NCI-H1092 treated with DMSO at 0.1 percent for 48 hours (cell line): ENCODE measurements at places on chromosomes 5 and 9.

DNA sequence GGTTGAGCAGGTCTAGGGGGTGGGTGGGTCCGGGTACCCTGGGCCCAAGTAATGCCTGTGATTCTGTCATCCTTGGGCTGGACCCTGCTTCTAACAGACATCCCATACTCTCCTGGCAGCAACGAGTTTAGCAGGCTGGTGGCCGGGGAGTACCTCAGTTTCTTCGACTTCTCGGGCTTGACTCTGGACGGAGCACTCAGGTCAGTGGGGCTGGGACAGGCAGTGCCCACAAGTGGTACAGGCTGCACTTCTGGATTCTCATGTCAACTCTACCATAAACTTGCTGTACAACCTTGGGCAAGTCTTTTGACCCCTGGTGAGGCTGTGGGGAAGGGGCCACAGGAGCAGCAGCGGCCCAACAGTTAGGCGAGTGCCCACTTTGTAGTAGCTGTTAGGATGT lies 21.8 kb downstream of the PSD2 start:
- DNase-seq: no peak

- DNase-seq: peak; percentile 86
Measured at GRCh38 chr9:35489313-35490154, at the start of gene RUSC2. Gene RUSC2, plus strand, starts transcription at chr9:35490111. Its CDS starts 56,411 bp downstream, at chr9:35546522.

GRCh38 chr9:132042324-132042723 lies 37.3 kb downstream of the MED27 start:
- no peak for DNase-seq

- DNase-seq: no peak
Measured at GRCh38 chr5:22892441-22892840, 39.3 kb upstream of the CDH12 start.

DNA sequence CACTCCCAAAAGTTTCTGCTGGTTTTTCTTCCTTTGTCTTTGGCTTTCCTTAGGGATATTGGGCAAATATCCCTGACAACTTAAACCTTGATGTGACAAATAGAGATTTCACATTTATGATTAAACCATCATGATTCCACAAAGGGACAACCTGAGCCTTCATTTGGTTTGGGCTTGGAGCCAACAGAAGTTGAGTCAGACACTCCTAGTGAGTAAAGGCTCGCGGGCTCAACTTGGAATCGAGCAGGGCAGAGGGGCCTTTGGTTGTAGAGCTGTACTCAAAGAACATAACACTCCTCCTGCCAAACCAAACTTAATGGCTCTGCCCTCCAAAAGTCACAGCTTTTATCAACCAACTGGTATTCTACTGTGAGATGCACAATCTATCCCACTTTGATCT lies 290.2 kb upstream of the MAP3K1 start:
- DNase-seq: no peak

DNA sequence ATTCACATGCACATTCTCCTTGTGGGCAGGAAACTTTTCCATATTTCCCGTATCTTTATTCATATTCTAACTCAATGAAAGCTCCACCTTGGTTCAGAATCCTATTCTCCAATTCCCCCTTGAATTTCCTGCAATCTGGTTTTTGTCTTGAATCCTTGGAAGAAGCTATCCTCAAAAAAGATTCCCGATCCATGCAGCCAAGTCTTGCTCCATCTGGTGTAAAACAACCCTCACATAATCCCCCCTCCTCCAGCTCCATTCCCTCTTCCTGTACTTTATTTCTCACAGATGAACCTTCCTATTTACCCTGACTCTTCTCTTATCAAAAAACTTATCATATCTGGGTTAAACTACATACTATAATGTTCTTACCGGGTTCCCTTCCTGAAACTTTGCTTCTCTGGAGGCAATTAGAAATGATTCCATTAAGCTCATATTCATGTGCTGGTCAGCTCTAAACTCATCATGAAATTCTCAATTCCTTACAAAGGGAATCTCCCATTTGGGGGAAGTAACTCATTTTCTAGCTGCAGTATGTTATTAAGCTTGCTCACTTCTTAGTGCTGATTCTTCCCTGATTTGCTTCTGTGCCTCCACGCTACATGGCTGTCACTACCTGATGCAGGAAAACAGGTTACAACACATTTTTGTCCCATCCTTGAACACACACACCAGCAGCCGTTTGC lies 81.7 kb downstream of the GNAQ start:
- no peak for DNase-seq

DNA sequence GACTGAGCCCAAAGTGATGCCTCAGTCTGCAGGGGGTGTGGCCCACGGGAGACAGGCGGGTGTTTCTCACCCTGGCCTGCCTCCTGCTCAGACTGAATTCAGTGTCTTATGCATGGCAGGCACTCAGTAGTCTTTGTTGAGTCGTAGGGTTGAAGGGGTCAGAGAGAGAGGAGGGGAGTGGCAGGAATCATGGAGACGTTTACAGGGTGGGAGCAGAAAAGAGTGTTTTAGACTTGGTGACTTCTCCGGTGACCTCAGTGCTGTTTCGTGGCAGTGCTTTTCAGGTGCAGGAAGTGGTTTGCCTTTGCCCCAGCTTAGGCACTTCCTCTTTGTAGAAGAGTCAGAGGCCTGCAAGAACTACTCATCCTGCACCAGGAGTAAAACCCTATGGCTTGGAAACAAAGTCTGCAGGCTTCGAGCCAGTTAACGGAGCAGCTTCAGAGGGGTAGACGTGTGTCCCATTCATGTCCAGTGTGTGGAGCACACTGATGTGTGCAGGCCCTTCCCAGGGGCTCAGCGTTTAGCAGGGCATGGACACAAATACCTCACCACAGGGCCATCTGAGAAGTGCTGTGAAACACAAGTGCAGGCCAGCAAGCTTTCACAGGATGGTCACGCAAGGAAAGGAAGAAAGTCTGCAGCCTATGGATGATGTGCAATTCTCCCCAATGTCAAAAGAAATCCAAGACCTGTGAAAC lies 24.5 kb upstream of the SEMA4D start:
- DNase-seq: no peak

DNA sequence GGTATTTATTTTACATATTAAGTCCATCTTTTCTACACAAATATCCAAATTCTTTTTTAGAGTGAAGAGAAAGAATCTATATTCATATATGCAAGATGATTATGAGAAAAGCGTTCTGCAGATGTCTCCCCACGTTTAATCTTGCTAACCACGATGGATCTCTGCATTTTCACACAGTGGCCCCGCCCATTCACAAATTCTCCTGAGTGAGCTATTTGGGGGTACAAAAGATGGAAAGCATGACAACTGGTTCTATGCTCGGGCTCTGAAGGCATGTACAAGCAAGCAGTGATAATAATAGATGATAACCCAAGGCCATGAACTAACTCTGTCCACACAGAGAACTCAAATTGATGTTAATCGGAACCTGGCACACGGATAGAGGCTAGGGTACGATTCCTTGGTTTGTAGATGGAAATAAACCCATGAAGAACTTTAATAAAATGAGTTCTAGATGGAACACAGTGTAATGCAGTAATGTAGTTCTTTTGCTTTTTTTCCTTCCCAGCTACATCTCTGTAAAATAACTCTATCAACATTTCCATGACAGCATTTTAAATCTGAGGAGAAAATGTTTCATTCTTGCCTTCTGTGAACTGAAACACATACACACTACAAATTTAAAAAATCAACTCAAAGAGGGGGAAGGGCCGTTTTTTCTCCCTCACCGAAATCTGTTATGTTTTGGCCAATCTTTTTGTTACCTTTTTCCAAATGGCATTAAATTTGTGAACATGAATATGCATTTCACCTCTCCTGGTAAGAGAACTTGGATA lies 851.7 kb upstream of the DMAC1 start:
- DNase-seq: no peak

- no peak for DNase-seq
Measured at GRCh38 chr9:109767814-109768213, 12.2 kb upstream of the PALM2AKAP2 start.

GRCh38 chr9:88018101-88018500 lies 43.8 kb upstream of the CDK20 start:
- DNase-seq: no peak

DNA sequence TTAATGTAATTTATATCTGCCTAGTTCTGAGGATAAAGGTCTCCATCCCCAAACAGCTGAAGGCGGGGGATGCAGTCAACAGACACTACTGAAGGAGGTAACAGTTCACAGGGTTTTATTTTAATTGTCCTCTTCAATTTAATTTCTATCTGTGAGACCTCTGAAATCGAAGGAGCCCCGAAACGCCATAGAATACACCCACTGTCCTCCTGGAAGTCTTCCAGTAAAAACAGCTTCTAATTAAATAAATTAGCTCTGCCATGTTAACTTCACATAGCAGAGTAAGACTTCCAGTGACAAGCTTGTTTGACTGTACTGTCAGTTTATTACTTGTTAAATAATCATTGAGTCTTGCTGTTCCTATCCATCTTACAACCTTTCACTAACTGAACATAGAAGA lies 193.5 kb downstream of the SEC61B start:
- DNase-seq: no peak

- no peak for DNase-seq
Measured at GRCh38 chr9:30584559-30584958, 1799.9 kb upstream of the ACO1 start.

- DNase-seq: peak; percentile 99
Measured at GRCh38 chr9:20041697-20042081, 252.9 kb upstream of the SLC24A2 start.

DNA sequence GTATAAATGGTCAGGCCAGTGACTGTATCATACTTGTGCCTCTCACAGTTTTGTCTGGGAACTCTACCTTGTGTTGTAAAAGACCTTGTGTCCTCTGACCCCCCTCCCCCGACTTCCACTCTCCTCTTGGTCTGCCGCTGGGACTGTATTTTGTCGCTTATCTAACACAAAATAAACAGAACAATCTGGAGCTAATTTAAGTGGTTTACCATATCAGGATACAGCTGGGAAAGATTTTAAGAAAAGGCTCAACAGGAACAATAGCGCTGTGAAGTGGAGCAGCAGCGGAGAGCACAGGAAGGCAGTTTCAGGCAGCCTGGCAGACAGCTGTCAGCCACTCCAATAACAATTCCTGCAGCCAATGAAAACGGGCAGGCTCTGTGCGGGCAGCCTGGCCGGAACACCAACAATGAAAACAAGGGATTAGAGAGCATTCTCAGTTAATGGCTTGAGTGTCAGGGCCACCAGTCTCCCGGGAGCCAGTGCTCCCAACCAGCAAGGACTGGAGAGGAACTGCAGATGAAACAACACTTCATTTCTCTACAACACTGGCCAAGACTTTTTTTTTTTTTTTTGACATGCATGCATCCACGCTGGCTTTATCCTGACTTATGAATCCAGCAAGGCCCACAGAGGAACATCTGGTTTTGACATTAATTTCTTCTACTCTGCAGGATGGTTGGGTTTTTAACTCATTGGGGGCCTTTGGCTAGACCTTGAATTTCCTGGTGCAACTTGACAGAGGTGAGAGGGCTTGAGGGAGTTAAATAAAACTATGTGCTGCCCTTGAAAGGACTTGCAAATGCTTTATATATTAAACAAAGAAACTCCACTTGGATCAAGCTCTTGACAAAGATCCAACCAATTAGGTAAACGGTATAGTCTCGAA lies 76.7 kb downstream of the ARSB start:
- peak; percentile 86 for DNase-seq

DNA sequence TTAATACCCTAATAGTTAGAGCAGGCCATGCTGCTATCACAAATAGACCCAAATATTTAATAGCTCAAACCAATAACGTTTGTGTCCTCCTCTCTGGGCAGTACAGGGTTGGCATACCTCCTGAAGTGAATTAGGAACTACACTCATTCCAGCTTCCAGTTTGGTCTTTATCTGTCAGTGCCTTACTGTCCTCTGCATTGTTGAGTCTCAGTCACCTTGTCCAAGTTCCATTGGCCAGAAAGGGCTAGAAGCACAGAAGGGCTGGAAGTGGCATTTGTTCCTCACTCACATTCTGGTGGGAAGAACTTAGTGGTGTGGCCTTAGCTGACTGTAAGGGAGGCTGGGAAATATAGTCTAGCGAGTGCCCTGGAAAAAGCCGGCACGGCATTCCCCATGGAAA lies 11.2 kb downstream of the FXN start:
- no peak for DNase-seq

DNA sequence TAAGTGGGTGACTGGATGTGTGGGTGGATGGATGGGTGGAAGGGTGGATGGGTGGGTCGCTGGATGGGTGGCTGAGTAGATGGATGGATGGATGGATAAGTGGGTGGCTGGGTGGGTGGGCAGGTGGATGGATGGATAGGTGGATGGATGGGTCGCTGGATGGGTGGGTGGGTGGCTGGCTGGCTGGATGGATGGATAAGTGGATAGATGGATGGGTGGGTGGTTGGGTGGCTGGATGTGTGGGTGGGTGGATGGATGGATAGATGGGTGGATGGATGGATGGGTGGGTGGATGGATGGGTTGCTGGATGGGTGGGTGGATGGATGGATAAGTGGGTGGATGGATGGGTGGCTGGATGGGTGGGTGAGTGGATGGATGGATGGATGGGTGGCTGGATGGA lies 27.3 kb upstream of the CEP72 start:
- no peak for DNase-seq
